ENCODE measurements at places on chromosomes 2 and 18. TPM values are rescaled to one million over a fixed set of nuclear protein-coding genes. Genes with fewer than 3 reads are reported as not detected.

DNA sequence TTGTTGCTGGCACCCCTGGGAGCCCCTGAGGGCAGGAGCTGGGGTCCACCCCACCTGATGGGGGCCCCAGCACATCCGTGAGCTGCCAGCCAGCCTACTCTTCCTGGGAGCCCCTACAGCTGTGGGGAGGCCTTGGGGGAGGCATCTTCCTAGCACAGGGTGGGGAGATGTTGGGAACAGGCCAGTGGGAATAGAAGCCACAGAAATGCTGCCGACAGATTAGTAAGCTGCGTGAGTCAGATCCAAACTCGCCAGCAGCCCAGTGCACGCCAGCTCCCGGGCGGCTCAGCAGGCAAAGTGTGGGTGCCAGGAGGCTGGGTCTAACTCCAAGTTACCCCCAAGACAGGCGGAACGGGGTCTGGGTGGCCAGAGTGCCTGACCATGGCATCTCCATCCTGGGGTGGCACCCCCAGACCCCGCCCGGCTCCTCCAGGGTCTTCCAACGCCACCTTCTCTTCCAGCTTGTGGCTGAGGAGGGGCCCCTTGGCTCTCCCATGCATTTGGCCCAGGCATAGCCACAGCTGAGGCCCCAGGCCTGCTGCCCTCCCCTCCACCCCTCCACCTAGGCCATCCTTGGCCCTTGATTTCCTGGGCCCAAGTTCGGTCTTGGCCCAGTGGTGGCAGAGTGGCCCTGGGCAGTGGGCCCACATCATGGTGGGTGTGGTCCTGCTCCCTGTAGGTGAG lies 15.3 kb downstream of the CROCC2 start:
- peak; percentile 55 for DNase-seq
- H3K27me3 ChIP-seq = no peaks in the 10 kb centered on the region
- no peaks in the 10 kb centered on the region for H3K4me1 ChIP-seq

GRCh38 chr2:73408198-73408597 lies 22.6 kb downstream of the ALMS1 start:
- DNase-seq = no peak
- no peaks in the 10 kb centered on the region for H3K36me3 ChIP-seq
- H3K4me1 ChIP-seq = no peaks in the 10 kb centered on the region
- no peaks in the 10 kb centered on the region for H3K27me3 ChIP-seq
- no peak overlapping the region for H3K27ac ChIP-seq

GRCh38 chr2:238346544-238346943 lies 26.2 kb downstream of the TRAF3IP1 start:
- H3K4me3 ChIP-seq = no peak overlapping the region
- H3K4me1 ChIP-seq = no peaks in the 10 kb centered on the region
- no peaks in the 10 kb centered on the region for H3K27me3 ChIP-seq
- H3K36me3 ChIP-seq = no peaks in the 10 kb centered on the region

- no peak overlapping the region for H3K4me3 ChIP-seq
- no peaks in the 10 kb centered on the region for H3K4me1 ChIP-seq
- no peak overlapping the region for H3K27ac ChIP-seq
- DNase-seq = no peak
- H3K36me3 ChIP-seq = no peaks in the 10 kb centered on the region
- no peaks in the 10 kb centered on the region for H3K27me3 ChIP-seq
Observed at GRCh38 chr2:14234911-14235310, 397.6 kb upstream of the LRATD1 start.

GRCh38 chr2:199509403-199509802 lies 51.7 kb upstream of the SATB2 start:
- H3K4me3 ChIP-seq = no peak overlapping the region
- no peak overlapping the region for H3K27ac ChIP-seq
- H3K4me1 ChIP-seq = no peaks in the 10 kb centered on the region
- H3K27me3 ChIP-seq = no peaks in the 10 kb centered on the region
- H3K36me3 ChIP-seq = no peaks in the 10 kb centered on the region

DNA sequence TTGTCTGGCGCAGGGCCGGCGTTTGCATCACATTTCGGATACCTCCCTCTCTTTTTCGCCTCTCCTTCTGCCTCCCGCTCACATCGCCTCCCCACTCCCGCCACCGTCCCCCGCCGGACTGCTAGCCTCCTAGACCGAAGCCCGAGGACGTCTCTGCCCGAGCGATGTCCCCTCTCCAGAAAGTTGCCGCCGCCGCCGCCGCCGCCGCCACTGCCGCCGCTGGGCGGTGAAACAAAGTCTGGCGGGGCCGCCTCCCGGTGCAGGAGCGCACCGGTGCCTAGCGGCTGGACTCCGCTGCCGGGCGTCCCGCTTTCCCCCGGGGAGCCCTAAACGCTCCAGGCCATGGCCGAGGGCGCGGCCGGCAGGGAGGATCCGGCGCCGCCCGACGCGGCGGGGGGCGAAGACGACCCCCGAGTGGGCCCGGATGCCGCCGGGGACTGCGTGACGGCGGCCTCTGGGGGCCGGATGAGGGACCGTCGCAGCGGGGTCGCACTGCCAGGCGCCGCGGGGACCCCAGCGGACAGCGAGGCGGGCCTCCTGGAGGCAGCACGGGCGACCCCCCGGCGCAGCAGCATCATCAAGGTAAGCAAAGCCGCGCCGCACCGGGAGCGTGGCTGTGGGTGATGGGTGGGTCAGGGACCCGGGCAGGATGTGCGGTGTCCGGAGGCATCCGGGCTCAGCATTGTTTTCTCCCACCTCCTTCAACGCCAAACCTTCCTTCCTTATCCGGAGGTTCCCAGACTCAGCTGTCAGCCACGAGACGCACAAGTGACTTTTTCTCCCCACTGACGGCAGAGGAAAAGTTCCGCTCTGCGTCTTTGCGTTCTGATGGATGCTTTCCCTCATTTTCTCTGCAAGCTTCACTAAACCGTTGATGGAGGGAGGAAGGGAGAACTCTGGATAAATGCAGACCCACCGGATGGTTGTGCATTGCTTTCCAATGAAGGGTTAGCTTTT lies 643 bp downstream of the PLCL1 start:
- H3K4me3 ChIP-seq = peak overlapping the region; percentile 89
- H3K27me3 ChIP-seq = no peaks in the 10 kb centered on the region
- no peaks in the 10 kb centered on the region for H3K4me1 ChIP-seq

GRCh38 chr2:102871707-102872106 lies 109.9 kb downstream of the TMEM182 start:
- no peaks in the 10 kb centered on the region for H3K4me1 ChIP-seq
- H3K4me3 ChIP-seq = no peak overlapping the region
- DNase-seq = no peak
- no peaks in the 10 kb centered on the region for H3K27me3 ChIP-seq
- H3K27ac ChIP-seq = no peak overlapping the region
- H3K36me3 ChIP-seq = no peaks in the 10 kb centered on the region

- H3K36me3 ChIP-seq = no peaks in the 10 kb centered on the region
- H3K4me1 ChIP-seq = no peaks in the 10 kb centered on the region
- no peak overlapping the region for H3K4me3 ChIP-seq
- no peak for DNase-seq
- H3K27me3 ChIP-seq = no peaks in the 10 kb centered on the region
Observed at GRCh38 chr2:84844141-84844540, 36.7 kb downstream of the TRABD2A start.

GRCh38 chr2:238667008-238667407 lies 180.9 kb upstream of the TWIST2 start:
- DNase-seq = peak; percentile 17
- H3K27me3 ChIP-seq = no peaks in the 10 kb centered on the region
- no peak overlapping the region for H3K4me3 ChIP-seq
- H3K36me3 ChIP-seq = no peaks in the 10 kb centered on the region

- H3K36me3 ChIP-seq = no peaks in the 10 kb centered on the region
- H3K27me3 ChIP-seq = no peaks in the 10 kb centered on the region
Observed at GRCh38 chr2:102256276-102256675, 55.1 kb upstream of the IL1RL1 start.

DNA sequence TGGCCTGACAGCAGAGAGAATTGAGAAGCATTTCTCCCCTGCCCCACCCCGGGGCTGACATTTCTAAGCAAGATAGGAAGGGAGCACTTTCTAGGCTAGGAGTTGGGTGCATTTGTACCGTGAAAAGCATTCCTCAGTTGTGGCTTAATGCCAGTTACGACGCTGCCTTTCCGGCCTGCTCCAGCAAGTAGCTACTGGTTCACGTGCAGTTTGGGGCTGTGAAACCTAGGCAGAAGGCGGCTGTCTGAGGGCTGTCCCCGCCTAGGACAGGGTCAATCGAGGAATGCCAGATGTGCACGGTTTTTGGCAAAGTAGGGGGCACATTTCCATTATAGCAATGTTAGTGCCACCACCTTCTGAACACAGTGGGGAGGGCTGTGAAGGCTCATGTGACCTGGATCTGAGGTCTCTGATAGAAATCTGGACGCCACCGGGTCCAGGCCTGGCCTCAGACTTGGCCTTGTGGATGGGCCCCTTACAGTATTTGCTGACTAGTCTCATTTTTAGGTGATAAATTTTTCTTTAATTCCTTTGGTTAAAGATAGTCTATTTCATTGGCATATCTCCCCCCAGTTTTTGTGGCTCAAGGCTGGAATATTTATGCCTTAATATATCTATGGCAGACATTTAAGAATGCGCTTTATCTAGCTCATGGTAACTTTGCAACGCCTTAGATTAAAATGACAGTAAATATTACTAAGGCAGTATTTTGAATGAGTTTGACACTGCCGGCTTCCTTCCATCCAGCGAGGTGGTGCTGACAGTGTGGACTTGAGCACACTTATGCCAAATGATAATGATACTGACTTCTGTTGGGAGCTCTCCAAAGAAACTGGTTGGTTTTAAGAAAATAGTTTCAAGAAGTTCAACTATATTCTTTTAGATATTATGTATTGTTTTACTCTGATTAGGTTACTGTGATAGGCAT lies 78.7 kb downstream of the LPIN1 start:
- no peak overlapping the region for H3K4me3 ChIP-seq
- H3K36me3 ChIP-seq = no peaks in the 10 kb centered on the region
- no peaks in the 10 kb centered on the region for H3K4me1 ChIP-seq
- H3K27me3 ChIP-seq = no peaks in the 10 kb centered on the region

- H3K27me3 ChIP-seq = no peaks in the 10 kb centered on the region
- no peak for DNase-seq
- no peak overlapping the region for H3K27ac ChIP-seq
- H3K4me3 ChIP-seq = no peak overlapping the region
- H3K36me3 ChIP-seq = no peaks in the 10 kb centered on the region
Observed at GRCh38 chr18:10912790-10913545, 236.4 kb downstream of the PIEZO2 start.

- no peaks in the 10 kb centered on the region for H3K27me3 ChIP-seq
- no peaks in the 10 kb centered on the region for H3K36me3 ChIP-seq
- DNase-seq = peak; percentile 24
Observed at GRCh38 chr2:33521791-33522281, 45.4 kb downstream of the RASGRP3 start.

- H3K4me3 ChIP-seq = no peak overlapping the region
- no peaks in the 10 kb centered on the region for H3K36me3 ChIP-seq
- no peaks in the 10 kb centered on the region for H3K27me3 ChIP-seq
- no peaks in the 10 kb centered on the region for H3K4me1 ChIP-seq
Observed at GRCh38 chr18:23049698-23050373, 85.4 kb upstream of the CABLES1 start.

- H3K4me1 ChIP-seq = no peaks in the 10 kb centered on the region
- DNase-seq = no peak
- H3K27ac ChIP-seq = no peak overlapping the region
- no peaks in the 10 kb centered on the region for H3K27me3 ChIP-seq
- H3K36me3 ChIP-seq = peaks cover 14% of the 10 kb centered on the region
- no peak overlapping the region for H3K4me3 ChIP-seq
Observed at GRCh38 chr2:135756692-135757091, 15.0 kb downstream of the UBXN4 start.

DNA sequence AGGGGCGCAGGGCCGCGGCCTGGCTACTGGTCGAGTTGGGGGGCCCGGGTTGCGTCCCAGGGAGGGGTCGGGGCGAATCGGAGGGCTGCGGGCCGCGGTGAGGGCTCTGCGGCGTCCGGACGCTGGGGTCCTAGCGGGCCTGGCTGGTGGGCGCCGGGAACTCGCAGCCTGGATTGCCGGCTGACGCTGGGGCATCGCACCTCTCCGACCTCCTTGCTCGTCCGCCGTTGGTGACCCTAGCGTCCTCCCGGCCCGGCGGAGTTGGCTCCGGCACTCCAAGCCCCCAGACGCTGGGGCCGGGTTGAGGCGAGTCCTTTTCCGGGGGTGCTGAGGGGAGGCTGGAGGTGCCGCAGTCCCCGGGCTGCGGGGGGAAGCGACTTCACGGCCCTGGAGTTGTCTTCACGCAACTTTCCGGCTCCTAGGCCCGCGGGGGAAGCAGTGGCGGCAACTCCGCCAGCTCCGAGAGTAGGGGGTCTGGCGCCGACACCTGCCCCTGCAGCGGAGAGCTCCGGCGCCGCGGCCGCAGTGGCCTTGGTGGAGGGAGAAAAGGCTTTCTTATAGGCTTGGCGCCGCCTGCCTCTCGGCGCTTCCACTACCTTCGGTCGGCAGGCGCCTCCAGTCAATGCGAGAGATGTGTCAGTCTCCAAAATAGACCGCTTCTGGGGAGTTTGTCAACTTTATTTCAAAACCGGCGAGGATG lies 70.3 kb downstream of the HAUS1 start:
- peak overlapping the region; percentile 95 for H3K27ac ChIP-seq
- DNase-seq = peak; percentile 18
- no peaks in the 10 kb centered on the region for H3K27me3 ChIP-seq
- H3K4me1 ChIP-seq = no peaks in the 10 kb centered on the region

GRCh38 chr2:118548880-118549488 lies 298.5 kb downstream of the EN1 start:
- H3K36me3 ChIP-seq = no peaks in the 10 kb centered on the region
- H3K27me3 ChIP-seq = no peaks in the 10 kb centered on the region
- H3K27ac ChIP-seq = no peak overlapping the region
- no peak for DNase-seq
- no peaks in the 10 kb centered on the region for H3K4me1 ChIP-seq
- no peak overlapping the region for H3K4me3 ChIP-seq

GRCh38 chr2:225488743-225489142 lies 89.2 kb downstream of the NYAP2 start:
- H3K4me1 ChIP-seq = no peaks in the 10 kb centered on the region
- no peak for DNase-seq
- no peaks in the 10 kb centered on the region for H3K36me3 ChIP-seq
- H3K27ac ChIP-seq = no peak overlapping the region

Gene EFHD1
- 52.8 TPM for total RNA-seq

Gene CNRIP1
- 35.7 TPM for total RNA-seq

Gene GFPT1
- total RNA-seq = 46.0 TPM

Gene GREB1L
- 8.9 TPM for total RNA-seq

Gene MATN3
- 1.3 TPM for total RNA-seq

Gene ABHD3
- 16.2 TPM for total RNA-seq

Gene PRADC1
- 25.6 TPM for total RNA-seq

Gene ZNF396
- total RNA-seq = 7.8 TPM
